ENCODE measurements at places on chromosomes 11 and 22.

- DNase-seq, result no peak
Measured at GRCh38 chr11:34724973-34725372, 104.1 kb downstream of the EHF start.

GRCh38 chr11:121539000-121539399 is 86.2 kb upstream of the SORL1-AS1 start:
- no peak for DNase-seq

- DNase-seq, result no peak
Measured at GRCh38 chr11:124840666-124841065, 24.6 kb upstream of the ROBO3 start.

DNA sequence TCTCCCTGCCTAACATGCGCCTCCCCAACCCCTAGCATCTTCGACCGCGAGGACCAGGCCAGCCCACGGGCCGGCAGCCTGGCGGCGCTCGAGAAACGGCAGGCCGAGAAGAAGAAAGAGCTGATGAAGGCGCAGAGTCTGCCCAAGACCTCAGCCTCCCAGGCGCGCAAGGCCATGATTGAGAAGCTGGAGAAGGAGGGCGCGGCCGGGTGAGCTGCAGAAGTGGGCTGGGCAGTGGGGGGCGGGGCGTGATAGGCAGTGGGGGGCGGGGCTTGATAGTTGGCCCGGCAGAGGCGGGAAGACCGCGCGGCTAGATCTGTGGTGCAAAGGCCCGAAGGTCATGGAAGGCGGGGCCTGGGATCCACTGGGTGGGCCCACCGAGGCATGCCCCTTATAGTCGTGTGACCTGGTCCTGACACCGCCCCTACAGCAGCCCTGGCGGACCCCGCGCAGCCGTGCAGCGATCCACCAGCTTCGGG is 8.7 kb downstream of the SELENOM start:
- no peak for DNase-seq

DNA sequence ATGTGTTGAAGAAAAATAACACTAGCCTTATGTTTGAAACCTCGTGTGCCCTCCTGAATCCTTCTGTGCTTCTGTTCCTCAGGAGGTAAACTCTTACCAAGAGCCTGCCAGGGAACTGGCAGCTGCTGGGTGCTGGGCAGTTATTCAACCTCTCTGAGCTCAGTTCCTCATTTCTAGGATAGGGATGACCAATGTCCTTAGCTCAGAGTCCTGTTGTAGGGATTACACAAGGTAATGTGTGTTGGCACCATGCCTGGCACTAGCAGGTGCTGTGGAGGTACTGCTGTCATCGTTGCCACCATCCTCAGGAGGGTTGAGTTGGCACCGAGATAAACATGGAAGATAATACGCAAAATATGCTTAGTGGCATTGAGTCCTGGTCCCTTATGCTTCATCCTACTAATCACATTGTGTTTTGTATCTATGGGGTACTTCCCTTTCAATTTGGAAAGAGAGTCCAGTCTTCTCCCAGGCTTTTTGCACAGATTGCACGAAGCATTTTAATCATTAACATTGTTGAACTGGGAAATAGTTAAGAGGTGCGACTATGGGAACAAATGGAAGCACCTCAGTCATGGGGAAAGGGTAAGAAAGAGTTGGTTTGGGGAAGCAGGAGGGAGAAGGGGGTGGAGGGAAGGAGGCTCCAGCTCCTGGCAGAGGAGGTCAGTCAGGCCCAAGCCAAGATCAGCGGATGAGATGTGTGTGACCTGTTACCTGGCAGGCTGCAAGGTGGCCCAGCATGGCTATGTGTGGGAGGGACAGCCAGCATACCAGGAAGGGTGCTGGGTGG is 56.7 kb downstream of the CABIN1 start:
- no peak for DNase-seq

GRCh38 chr11:133830931-133831907 is 14.1 kb downstream of the SPATA19 start:
- DNase-seq, result peak; percentile 43

DNA sequence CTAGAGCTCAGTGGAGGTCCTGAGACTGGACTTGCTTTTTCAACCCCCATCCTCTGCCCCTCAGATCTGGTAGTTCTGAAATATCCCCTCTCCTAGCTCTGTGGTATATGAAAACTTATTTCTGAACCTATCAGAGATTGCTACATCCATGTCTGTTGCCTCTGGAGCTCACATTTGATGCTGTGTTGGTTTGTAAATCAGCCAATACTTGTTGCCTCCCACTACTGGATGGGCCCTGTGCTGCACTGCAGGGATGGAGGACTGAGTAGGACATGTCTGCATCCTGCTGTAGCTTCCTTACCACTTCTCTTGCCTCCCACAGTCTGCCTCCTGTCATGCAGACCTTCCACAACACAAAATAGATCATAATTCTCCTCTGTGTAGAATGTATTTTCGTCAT is 5.2 kb downstream of the OLFML1 start:
- DNase-seq, result no peak

DNA sequence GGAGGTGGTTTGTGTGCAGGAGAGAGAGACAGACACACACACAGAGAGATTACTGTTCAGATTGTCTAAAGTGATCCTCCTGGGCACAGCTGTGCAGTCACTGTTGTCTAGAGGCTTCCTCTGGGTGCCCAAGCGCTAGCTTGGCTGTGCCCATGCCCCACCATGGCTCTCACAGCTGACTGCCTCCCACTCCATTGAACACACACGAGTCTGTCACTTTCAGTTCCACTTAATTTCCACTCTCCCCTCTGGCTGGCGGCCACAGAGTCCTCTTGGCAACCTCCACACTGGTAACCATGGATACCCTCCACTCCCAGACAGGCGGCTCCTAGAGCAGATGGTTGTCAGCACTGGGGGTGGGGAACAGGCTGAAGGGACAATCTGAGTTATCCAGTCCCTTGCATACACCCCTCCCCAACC is 29.1 kb downstream of the MAP6 start:
- no peak for DNase-seq

DNA sequence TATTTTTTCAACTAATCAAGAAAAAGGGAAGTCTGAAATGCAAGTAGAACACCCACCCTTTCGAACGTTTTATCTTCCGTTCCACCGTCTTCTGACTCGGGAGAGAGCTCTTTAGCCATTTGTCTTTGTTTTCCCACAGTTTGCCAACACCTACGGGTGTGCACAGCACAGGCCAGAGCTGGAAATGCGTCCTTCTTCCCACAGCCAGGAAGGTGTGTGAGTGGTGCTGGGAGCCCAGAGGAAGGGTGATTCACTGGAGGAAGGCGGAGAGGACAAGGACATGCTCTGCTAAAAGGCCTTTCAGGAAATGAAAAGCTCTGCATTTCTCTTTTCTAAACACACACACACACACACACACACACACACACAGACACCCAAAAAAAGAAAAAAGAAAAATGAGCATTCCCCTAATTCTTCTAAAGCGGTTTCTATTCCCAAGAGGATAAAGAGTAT is 18.5 kb downstream of the ENDOD1 start:
- DNase-seq, result no peak

DNA sequence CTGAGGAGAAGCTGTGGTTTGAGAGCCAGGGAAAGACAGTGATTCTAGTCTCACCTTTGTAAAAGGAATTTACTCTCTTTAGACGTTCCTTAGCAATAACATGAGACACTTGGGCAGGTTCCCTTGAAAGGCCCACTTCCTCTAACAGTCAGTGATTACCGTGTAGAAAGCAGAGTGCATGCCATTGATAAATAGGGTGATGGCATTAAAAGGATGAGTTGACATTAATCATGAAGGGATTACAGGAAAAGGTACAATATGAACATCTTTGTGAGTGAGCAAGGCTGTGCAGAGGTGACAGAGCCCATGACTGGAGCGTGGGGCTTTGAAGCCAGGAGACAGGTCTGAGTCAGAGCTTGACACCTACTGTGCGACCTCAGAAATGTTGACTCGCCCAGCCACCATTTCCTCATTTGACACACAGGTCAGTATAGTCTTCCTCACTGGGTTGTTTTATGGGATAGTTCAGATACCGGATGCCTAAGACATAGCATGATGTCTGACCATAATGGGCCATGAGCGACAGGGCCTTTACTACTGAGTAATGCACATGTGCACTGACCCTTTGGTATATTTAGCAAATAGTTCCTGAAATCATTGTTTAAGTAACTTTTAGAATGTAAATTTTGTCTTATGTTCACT is 341.7 kb upstream of the MTNR1B start:
- no peak for DNase-seq

DNA sequence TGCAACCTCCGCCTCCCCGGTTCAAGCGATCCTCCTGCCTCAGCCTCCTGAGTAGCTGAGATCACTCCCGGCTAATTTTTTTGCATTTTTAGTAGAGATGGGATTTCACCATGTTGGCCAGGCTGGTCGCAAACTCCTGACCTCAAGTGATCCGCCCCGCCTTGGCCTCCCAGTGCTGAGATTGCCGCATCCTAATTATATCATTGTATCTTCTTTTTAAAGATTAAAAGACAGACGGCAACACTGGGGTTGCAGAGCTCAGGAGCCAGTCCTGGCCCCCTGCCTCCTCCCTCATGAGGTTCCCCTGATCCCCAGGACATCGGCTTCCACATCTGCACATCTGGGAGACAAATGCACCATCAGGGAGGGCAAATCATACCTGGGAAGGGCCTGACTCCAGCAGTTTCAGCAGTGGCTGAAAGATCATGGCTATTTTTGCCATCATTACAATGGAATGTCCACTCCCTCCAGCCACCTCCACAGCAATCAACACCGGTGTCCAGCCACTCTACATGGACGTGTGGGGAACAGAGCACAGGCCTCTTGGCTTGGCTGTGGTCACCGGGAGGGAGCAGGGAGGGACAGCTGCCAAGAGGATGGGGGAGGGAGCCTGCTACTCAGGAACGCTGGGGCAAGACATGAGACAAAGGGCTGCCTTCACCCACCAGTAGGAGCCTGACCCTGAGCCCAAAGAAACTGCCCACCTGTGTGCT is 9.2 kb upstream of the CELSR1 start:
- no peak for DNase-seq

- peak; percentile 86 for DNase-seq
Measured at GRCh38 chr11:20388096-20389055, 860 bp downstream of the PRMT3 start.

DNA sequence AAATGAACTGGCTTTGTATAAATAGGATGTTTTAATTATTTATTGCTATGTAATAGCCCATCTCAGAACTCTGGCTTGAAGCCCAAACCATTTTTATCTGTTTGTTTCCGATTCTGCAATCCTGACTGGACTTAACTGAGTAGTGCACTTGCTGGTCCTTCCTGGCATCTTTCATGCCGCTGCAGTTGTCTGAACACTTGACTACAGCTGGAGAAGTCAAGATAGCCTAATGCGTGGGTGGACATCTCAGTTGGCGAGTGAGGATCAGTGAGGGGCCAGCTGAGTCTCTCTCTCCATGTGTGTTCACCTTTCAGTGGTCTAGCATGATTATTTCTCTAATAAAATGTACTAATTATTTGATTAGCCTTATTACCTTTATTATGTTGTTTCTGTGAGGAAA is 105.8 kb downstream of the PRMT3 start:
- DNase-seq, result no peak

DNA sequence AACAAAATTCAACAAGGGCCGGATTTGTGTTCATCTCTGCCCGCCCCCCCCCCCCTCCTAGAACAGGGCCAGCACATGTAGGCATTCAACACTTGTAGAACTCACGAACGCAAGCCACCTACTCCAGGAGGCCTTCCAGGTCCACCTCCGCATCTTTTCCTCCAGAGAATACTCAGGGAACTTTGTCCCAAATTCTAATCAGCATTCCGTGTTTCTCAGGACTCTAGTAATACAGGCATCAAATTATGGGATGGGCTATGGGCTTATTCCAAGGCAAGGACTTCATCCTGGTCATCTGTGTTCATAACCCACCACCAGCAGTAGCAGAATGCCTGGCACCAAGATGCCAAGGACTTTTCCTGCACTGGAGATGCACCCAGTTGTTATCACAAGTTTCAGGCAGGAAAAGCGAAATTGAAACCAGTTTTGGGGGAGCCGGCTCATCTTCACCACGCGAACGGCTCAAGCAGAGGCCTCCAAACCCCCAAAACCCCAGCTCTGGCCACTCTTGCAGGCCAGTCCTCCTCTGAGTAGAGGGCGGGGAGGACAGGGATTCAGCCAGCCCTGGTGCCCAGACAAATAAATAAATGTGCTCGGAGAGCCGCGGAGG is 462 bp downstream of the UBE2L6 start:
- DNase-seq, result no peak

DNA sequence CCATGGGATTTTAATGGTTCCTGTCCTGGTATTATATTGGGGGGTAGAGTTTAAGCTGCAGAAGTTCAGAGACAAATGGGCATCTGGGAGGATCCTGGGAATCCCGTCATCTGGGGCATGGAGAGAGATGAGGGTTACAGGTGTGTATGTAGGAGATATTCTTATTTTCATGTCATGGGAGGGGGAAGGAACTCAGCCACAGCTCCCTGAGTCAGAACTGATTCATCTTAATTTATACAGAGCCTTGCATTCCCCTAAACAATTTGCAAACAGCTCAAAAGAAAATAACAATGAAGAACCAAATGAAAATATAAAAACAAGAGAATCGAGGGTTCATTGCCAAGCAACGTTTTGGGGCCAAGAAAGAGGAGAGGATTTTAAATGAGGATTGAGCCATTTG is 155.9 kb upstream of the TBCEL start:
- no peak for DNase-seq

DNA sequence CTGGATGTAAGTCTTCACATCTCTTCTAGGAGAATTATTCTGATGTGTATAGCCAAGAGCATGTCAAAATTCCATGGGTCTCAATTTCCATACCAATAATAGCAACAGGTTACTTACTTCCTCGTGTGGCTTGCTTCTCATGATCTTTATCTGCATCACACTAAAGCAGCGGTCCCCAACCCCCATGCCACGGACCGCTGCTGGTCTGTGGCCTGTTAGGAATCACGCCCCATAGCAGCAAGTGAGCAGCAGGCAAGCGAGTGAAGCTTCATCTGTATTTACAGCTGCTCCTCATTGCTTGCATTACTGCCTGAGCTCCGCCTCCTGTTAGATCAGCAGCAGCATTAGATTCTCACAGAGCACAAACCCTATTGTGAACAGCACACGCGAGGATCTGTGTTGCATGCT is 28.9 kb upstream of the SLC25A1 start:
- no peak for DNase-seq

DNA sequence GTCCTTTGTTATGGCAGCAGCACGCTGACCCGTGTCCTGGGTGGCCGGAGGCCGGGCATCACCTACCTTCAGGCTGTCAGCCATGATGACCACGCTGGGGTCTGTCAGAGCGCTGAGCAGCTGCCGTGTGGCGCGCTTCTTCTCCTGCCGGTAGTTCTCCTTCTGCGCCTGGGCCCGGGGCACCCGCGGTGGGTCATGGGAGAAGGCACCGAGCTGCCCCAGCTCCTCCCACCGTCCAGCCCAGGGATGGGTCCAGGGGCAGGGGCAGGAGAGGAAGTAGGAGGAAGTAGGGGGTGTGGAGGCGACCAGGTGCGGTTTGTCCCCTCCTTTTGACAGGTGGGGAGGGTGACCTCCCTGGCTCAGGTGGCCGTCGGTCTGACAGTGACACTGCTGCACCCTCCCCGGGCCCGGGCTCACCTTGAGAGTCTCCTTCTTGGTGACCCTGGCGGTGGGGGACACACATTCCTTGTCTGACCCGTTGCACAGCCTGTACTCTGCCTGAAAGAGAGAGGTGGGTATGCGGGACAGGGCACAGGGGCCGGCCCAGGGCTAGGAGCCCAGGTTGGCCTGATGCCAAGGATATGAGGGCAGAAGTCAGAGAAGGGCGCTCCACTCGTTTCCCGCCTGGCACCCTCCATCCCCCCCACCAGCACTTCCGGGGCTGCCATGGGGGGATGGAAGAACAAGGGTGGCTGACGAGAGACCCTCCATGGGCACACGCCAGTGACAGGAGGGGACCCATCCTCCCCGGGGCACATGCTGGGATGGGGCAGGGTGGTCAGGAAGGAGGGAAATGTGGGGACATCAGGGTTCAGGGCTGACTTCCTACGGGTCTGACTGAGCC is 43.0 kb downstream of the OSBPL5 start:
- DNase-seq, result no peak

- DNase-seq, result no peak
Measured at GRCh38 chr11:86183694-86184093, 60.9 kb upstream of the EED start.
